ENCODE measurements at places on chromosomes 5 and 9.

GRCh38 chr5:66821688-66822429, 225.7 kb downstream of the MAST4 start:
- no peak for DNase-seq
- peaks cover 3% of the 10 kb centered on the region for H3K27me3 ChIP-seq
- H3K4me3 ChIP-seq, result no peak overlapping the region
- H3K27ac ChIP-seq, result no peak overlapping the region
- no peaks in the 10 kb centered on the region for H3K36me3 ChIP-seq
- H3K4me1 ChIP-seq, result no peaks in the 10 kb centered on the region

GRCh38 chr5:38579105-38579504, 22.7 kb upstream of the LIFR start:
- no peak for DNase-seq
- no peaks in the 10 kb centered on the region for H3K36me3 ChIP-seq
- H3K4me1 ChIP-seq, result peaks cover 3% of the 10 kb centered on the region
- H3K4me3 ChIP-seq, result no peak overlapping the region
- no peaks in the 10 kb centered on the region for H3K27me3 ChIP-seq

DNA sequence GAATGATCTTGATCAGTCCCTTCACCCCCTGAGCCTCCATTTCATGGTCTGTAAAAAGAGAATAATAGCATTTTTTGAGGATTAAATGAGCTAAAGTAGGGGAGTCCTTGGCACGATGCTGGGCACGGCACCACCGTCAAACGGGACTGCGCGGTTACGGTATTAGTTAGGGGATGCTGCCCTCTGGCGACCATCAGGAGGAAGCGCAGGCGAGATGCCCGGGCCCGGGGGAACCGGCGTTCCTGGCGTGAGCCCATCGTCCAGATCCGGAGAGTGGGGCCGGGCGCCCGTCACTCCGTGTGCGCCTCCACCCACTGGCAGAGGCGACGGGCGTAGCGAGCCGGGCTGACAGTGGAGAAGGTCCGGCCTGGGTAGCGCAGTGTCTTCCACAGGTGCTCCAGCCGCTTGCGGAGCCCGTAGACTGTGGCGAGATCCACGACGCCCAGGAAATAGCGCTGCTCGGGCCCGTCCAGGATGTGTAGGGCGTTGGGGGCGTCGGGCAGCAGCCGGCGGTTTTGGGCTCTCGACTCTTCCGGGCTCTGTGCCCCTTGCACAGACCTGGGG, 4.8 kb upstream of the ST6GALNAC4 start:
- peaks cover 34% of the 10 kb centered on the region for H3K4me1 ChIP-seq
- peaks cover 23% of the 10 kb centered on the region for H3K27me3 ChIP-seq
- H3K27ac ChIP-seq, result no peak overlapping the region
- peaks cover 18% of the 10 kb centered on the region for H3K36me3 ChIP-seq

DNA sequence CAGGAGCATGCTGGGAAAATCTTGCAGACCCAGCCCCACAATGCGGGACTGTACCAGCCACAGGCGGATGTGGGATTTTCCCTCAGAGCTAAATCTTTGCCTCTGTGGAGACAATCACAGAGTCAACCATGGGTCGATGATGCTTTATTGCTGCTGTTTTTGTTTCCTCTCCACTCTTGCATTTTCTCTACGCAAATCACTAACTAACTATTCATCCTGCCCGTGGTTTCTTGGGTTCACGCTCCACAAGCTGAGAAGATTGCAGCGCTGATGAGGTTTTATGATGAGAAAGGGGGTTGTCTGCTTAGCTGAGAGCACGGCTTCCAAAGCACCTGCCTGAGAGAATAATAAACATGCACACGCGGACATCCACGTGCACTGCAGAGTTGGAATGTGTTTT, 500.2 kb upstream of the ADAMTS16 start:
- DNase-seq, result no peak
- H3K27me3 ChIP-seq, result peaks cover 5% of the 10 kb centered on the region
- no peaks in the 10 kb centered on the region for H3K36me3 ChIP-seq

- no peak overlapping the region for H3K27ac ChIP-seq
- H3K36me3 ChIP-seq, result no peaks in the 10 kb centered on the region
- H3K4me1 ChIP-seq, result no peaks in the 10 kb centered on the region
- no peak overlapping the region for H3K4me3 ChIP-seq
- no peaks in the 10 kb centered on the region for H3K27me3 ChIP-seq
- no peak for DNase-seq
Measured at GRCh38 chr5:25119650-25120049, 474.9 kb upstream of the CDH10 start.

GRCh38 chr5:18483451-18483850, 849.2 kb downstream of the TAF11L14 start:
- no peak overlapping the region for H3K27ac ChIP-seq
- no peak overlapping the region for H3K4me3 ChIP-seq
- no peaks in the 10 kb centered on the region for H3K4me1 ChIP-seq
- no peaks in the 10 kb centered on the region for H3K36me3 ChIP-seq
- DNase-seq, result no peak

DNA sequence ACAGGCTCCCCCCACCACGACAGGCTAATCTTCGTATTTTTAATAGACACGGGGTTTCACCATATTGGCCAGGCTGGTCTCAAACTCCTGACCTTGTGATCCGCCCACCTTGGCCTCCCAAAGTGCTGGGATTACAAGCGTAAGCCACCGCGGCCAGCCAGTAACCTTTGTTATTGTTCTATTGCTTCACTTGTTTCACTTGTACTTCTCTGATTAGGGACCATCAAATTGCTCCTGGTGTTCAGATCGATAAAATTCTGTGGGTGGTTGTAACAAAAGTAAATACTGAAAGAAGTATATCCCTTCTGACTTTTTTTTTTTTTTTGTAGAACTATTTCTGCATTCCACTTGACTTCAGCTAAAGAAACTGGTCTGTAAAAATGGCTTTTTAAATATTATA, 445.5 kb upstream of the CDH10 start:
- no peak overlapping the region for H3K4me3 ChIP-seq
- no peaks in the 10 kb centered on the region for H3K27me3 ChIP-seq
- no peaks in the 10 kb centered on the region for H3K4me1 ChIP-seq
- no peak overlapping the region for H3K27ac ChIP-seq
- H3K36me3 ChIP-seq, result no peaks in the 10 kb centered on the region

- H3K4me3 ChIP-seq, result no peak overlapping the region
- no peak overlapping the region for H3K27ac ChIP-seq
- DNase-seq, result no peak
- H3K4me1 ChIP-seq, result no peaks in the 10 kb centered on the region
- no peaks in the 10 kb centered on the region for H3K36me3 ChIP-seq
Measured at GRCh38 chr5:64987768-64988167, 219.0 kb downstream of the CWC27 start.

- H3K4me3 ChIP-seq, result no peak overlapping the region
- H3K27ac ChIP-seq, result no peak overlapping the region
- H3K27me3 ChIP-seq, result no peaks in the 10 kb centered on the region
- H3K4me1 ChIP-seq, result peaks cover 4% of the 10 kb centered on the region
Measured at GRCh38 chr5:74391410-74391809, 249.1 kb downstream of the ENC1 start.

DNA sequence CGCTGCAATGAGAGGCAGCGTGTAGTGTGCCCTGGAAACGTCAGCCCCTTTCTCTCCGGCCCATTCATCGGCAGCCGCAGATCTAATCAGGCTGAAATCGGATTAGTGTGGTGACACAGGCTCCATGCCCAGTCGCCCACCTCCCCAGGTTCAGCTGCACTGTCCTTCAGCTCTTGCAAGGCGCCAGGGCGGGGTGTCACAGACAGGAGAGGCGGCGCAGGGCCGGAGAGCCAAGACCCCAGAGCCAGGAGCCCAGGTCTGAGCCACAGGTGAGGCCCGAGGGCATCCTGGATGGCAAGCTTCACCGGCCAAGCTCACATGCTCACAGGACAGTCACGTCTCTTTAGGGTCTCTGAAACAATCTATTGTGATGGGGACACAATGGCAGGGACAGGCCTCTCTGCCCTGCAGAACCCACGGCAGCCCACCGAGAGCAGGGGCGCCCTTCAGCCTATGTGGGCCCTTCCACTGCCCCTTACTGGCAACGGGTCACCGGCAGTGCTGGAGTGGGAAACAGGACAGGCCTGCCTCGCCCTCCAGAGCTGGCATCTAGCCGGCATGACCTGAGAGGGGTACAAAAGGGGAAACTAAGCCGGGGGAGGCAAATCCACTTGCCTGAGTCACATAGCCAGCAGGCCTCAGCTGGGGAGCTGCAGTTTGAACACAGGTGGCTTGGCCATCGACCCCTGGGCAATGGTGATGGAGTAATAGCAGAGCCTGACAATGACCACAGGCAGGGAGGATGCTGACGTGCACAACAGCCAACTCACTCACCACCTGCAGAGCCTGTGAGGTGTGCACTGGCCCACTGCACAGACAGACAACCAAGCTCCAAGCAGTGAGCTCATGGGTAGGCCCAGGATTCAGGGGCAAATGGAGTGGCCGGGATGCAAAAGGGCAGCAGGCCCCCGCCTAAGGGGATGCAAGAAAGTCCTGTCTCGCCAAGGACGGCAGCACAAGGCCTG, 48.1 kb downstream of the VAV2 start:
- H3K36me3 ChIP-seq, result peaks cover 43% of the 10 kb centered on the region
- H3K4me3 ChIP-seq, result no peak overlapping the region
- no peak overlapping the region for H3K27ac ChIP-seq
- DNase-seq, result no peak

DNA sequence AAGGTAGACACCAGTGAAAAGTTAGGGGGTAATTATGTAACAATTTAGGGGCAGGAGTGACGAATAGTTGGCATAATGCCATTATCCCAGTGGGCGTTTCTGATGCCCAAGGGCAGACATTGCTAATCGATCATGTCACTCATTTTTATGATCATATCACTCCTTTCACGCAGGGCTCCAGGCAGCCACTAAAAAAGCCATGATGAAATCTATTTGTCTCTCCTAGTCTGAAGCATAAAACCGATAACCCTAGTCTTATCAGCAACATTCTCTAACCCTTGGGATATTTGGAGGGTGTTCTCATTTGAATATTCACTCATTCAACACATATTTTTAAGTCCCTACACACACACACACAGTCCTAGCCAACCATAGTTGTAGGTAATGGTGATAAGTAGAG, 114.9 kb downstream of the NMUR2 start:
- H3K4me1 ChIP-seq, result no peaks in the 10 kb centered on the region
- peak; percentile 17 for DNase-seq
- H3K36me3 ChIP-seq, result no peaks in the 10 kb centered on the region
- no peak overlapping the region for H3K27ac ChIP-seq
- no peak overlapping the region for H3K4me3 ChIP-seq
- no peaks in the 10 kb centered on the region for H3K27me3 ChIP-seq

DNA sequence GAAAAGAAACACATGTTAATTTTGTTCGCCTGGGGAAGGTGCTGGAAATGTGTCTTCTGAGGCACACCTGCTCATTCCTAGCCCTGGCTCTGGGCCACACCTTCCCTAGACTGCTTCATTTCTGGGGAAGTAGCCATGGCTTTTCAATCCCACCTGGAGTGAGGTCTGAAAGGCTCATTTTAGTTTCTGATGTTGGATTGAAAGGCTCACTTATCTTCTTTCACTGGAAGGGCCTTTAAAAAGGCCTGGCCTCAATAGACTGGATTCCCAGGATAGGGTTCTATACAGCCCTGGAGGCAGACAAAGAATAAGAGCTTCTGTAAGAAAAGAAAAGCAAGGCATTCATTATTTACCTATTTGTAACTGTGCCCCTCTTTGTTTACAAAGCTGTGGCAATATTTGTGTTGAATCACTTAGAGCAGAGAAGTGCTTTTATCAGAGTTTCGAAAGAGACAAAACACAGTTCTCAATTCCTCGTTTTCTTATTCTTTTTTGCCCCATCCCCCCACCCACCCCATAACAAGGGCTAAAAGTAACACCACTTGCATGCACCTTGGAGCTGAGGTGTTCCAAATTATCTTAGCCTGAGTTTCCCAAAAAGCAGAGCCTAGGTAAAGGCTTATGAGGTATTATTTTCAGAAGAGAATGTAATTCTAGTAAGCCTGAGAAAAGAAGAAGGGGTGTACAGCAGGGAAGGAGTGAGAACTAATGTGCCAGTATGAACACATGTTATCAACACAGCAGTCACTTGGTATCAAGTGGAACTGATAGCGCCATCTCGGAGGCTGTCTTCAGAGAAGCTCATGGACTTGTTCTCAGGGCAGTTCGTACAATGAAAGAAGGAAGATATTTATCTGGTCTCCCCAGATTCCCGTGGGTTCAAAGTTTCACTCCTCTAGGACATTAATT, 413.1 kb downstream of the KCTD16 start:
- peak; percentile 21 for DNase-seq
- peaks cover 3% of the 10 kb centered on the region for H3K4me1 ChIP-seq
- H3K36me3 ChIP-seq, result no peaks in the 10 kb centered on the region
- H3K27me3 ChIP-seq, result no peaks in the 10 kb centered on the region
- no peak overlapping the region for H3K4me3 ChIP-seq

- no peak for DNase-seq
- no peaks in the 10 kb centered on the region for H3K36me3 ChIP-seq
- peaks cover 66% of the 10 kb centered on the region for H3K4me1 ChIP-seq
Measured at GRCh38 chr9:134231330-134231745, 67.0 kb upstream of the RNU6ATAC start.

DNA sequence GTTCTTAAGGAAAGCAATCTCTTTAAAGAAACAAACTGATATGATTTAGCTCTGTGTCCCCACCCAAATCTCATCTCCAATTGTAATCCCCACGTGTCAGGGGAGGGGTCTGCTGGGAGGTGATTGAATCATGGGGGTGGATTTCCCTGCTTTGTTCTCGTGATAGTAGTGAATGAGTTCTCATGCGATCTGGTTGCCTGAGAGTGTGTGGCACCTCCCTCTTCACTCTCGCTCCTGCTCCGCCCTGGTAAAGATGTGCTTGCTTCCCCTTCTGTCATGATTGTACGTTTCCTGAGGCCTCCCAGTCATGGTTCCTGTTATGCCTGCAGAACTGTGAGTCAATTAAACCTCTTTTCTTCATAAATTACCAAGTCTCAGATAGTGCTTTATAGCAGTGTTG, 412.7 kb upstream of the SMC2 start:
- H3K27ac ChIP-seq, result no peak overlapping the region
- H3K36me3 ChIP-seq, result no peaks in the 10 kb centered on the region
- no peaks in the 10 kb centered on the region for H3K4me1 ChIP-seq
- DNase-seq, result no peak
- no peaks in the 10 kb centered on the region for H3K27me3 ChIP-seq

DNA sequence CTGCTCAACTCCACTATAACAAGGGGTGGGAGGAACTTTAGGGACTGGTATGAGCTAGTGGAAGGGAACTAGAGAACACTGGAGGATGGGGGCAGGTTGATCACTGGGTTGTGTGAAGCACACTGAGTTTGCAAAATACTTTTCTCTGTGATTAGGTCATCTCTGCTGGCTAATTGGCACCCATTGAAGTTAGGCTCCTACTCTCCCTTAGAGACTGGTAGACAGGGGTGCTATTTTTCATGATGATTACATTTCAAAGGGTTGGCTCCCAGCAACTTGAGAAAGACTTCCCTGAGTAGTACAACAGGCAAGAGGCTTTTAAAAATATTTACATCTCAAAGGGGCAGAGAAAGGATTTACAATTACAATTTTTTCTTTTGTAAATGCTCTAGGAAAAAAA, 50.4 kb upstream of the MTAP start:
- DNase-seq, result peak; percentile 4
- no peaks in the 10 kb centered on the region for H3K27me3 ChIP-seq
- H3K4me3 ChIP-seq, result no peak overlapping the region
- H3K27ac ChIP-seq, result no peak overlapping the region
- no peaks in the 10 kb centered on the region for H3K36me3 ChIP-seq
- no peaks in the 10 kb centered on the region for H3K4me1 ChIP-seq

GRCh38 chr9:3962971-3963642, 336.8 kb downstream of the GLIS3 start:
- H3K36me3 ChIP-seq, result no peaks in the 10 kb centered on the region
- DNase-seq, result no peak
- H3K27ac ChIP-seq, result peak overlapping the region; percentile 65
- H3K27me3 ChIP-seq, result no peaks in the 10 kb centered on the region
- no peak overlapping the region for H3K4me3 ChIP-seq

- H3K4me1 ChIP-seq, result no peaks in the 10 kb centered on the region
- H3K27me3 ChIP-seq, result no peaks in the 10 kb centered on the region
- DNase-seq, result no peak
- no peak overlapping the region for H3K4me3 ChIP-seq
Measured at GRCh38 chr5:30725073-30725472, 468.4 kb upstream of the CDH6 start.

Data from spinal cord (tissue), 10 donors.